NCI-H510A treated with DMSO at 0.1 percent for 48 hours (cell line): ENCODE measurements at places on chromosomes 16 and 17.

DNA sequence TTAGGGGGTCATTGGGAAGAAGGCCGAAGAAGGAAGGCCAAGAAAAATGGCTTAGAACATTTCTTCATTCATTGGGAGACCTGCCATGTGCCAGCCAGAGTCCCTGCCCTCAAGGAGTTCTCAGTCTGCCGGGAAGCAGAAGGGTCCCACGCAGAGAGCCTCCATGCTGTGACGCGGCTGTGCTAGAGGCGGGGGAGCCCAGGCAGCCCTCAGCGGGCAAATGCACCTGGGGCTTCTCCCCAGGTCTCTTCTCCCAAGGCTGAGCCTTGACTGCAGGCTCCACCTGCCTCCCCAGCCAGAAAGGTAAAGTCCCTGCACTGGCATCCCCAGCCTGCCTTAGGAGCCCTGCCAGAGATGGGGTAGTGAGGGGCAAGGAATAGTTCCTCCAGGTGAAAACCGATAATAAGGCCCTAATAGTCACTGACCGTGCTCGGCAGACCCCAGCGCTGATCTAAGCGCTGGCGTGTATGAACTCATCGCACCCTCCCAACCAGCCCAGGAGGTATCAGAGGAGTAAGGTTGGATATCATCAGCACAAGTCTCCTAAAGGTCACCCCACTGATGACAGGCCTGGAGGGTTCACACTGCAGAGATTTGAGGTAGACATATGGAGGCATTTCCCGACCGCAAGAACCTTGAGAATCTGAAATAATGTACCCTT, 6.0 kb upstream of the CDR2L start:
- DNase-seq, result no peak

DNA sequence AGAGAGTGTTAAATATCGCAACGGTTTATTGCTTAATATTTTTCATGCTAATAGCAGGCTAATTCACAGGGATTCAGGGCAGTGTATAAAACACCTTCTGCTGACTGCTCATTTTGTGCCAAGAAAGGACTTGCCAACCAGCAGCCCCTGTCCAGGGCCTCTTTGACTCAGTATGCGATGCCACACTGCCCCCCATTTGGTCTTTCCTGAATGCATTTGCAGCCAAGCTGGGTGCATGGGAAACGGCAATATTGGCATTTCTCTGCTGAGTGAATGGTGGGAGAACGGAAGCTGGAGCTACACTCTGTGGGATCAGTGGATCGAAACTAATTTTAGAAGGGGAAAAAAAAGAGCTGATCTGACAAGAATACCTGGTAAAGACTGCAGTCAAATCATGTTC, 152.9 kb upstream of the C16orf82 start:
- no peak for DNase-seq

DNA sequence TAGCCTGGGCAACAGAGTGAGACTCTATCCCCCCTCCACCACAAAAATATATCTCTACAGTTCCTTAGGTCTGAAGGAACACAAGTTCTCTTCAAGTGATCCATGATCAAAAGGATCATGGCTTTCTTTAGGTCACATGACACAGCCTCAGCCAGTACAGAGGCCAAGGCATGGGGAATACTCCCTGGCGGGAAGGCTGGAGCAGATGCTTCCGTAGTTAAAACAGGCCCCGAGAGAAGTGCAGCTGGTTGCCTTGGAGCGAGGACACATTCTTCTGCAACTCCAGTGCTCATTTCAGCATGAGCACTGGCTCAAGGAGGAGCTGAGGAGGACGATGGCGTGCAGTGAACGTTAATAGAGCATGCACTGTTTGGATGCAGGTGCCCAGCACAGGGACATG, 13.5 kb downstream of the CDIP1 start:
- DNase-seq, result no peak

DNA sequence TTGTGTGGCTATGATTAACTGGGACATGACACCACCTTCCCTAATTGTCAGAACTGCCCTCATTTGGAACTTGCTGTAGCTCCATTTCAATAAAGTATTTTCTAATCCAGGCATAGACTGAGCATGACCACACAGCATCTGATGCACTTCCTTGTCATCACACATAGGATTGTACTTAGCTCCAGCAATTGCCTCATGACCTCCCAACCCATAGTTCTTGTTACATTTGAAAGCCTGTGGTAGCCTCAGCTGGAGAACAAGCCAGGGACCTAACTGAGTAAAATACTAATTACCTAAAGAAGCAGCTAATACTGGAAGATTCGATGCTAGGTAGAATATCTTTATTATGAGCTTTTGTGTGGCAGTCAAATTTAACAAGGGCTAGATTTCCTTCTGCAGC, 187.3 kb upstream of the KIF2B start:
- no peak for DNase-seq

DNA sequence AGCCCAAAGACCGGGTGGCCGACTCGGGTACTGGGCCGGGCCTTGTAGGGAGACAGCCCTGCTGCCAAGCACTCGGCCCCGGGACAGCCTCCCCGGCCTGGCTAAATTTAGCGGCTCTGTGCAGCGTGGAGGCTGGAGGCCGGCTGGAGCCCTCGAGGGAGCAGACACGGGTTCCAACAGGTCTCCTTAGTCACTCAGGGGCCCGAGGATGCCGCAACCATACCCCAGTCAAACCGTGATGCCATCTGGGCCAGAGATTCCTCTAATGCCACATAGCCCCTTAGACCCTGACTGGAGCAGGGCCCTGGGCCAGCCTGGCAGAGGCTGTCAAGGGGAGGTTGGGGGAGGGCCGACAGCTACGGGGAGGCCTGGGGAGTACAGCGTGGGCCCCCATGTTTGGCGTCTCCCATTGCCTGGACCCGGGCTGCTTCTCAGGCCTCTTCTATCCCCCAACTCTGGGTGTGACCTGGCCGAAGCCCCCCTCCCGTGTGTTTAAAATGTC, 2.9 kb upstream of the P2RX1 start:
- no peak for DNase-seq

- peak; percentile 75 for DNase-seq
Measured at GRCh38 chr16:85327731-85328675, 215.7 kb upstream of the CIBAR2 start.

- no peak for DNase-seq
Measured at GRCh38 chr16:49472598-49472997, 99.0 kb downstream of the C16orf78 start.

DNA sequence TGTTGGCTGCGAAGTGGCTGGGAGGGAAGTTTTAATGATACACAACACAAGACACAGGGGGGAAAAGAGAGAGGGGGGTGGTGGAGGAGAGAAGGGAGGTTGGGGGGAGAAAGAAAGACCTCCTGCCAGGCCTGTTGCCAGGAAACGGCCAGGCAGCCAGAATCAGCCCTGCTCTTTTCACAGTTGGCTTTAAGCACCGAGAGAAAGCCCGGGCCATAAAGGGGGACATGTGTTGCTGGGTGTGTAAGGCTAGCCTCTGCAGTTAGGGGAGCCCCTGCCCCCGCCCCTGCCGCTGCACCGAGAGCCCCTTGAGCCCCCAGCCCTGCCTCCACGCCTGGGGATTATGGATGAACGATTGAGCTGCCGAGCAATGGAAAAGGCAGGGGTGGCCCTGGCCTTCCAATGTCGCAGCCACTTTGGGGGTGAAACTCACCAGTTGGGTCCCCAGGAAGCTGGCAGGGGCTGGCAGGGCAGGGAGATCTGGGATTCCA, 13.9 kb upstream of the WNT3 start:
- no peak for DNase-seq

- DNase-seq, result peak; percentile 95
Measured at GRCh38 chr16:17578981-17579874, 108.5 kb upstream of the XYLT1 start.

- no peak for DNase-seq
Measured at GRCh38 chr16:89093602-89094251, at the start of gene ACSF3. Gene ACSF3, plus strand, starts transcription at chr16:89093852. Its CDS starts 6,830 bp downstream, at chr16:89100682.

DNA sequence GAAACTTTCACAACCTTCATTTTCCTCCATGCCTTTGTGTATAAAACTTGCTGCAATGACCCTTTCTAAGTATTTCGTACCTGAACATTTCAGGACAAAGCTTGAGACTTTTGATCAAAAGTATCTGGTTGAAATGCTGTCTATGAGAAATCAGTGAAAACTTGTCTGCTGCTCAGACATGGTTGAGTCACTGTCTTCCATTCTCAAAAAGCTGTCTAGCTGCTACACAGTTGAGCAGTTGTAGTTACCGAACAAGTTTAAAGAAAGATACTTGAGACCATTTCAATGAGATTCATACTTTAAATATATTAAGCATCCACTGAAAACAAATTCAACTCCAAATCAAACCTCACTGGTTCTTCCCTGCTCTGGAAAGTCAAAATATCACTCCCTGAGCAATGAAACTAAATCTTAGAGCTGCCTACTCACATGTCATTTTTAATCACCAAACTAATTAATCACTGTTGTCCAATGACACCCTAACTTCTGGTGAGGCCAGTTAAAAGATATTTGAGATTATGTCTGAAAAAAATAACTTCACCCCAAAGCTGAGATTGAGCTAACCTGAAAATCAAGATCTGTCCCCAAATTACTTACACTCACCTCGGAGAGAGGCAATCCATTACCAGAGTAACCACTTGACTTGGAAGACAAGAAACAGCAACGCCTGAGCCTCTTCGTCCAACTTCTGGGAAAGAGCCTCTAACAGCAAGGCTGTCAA, 488 bp downstream of the TMEM100 start:
- no peak for DNase-seq

GRCh38 chr16:65618333-65618732, 496.5 kb upstream of the CDH11 start:
- no peak for DNase-seq

GRCh38 chr17:36650096-36650775, 48.9 kb downstream of the MRM1 start:
- DNase-seq, result no peak

GRCh38 chr17:65064452-65065019, 8.0 kb upstream of the GNA13 start:
- DNase-seq, result peak; percentile 71

DNA sequence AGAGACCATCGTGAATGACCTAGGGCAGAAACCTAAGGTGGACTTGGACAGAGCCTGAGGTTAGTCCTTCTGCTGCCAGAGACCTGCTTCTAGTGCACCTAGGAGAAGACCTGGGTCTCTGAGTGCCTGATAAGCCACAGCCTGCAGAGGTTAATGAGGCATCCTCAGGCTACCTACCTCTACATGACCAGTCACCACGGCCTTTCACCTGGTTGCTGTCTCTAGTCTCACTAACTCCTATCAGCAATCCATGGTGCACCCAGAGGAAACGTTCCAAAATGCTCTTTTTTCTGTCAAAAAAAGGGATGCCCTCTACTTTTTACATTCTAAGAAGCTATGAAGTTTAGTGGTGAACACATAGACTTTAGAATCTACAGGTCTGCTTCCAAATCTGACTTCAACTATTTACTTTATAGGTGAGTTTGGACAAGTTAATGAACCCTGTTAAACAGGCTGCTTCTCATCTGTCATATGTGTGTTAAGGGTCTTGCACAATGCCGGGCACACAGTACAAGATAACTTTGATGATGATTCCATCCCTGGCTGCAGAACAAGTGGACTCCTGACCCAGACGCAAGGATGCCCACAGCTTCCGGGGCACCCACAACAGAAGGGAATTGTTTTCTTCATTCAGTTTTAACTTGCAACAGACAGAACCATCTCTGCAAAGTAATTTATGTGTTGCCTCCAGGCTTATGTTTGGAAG, 469.9 kb upstream of the CDH5 start:
- DNase-seq, result no peak

DNA sequence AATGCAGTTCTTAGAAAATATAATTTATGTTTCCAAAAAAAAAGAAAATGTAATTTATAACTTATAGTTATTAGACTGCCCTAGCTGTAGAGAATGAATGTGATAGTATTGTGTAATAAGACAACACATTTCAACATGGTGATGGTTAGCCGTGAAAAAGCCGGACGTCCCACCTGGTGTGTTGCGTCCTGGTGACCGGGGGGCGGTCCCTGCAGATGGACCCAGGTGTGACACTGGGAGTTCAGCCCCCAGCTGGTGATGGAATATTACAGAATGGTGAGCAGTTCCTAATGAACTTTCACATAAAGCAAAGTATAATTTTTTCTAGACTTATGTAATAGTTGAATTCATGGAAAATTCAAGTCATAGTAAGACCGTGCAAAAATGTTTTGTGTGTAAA, 132.8 kb downstream of the LAT start:
- DNase-seq, result no peak

DNA sequence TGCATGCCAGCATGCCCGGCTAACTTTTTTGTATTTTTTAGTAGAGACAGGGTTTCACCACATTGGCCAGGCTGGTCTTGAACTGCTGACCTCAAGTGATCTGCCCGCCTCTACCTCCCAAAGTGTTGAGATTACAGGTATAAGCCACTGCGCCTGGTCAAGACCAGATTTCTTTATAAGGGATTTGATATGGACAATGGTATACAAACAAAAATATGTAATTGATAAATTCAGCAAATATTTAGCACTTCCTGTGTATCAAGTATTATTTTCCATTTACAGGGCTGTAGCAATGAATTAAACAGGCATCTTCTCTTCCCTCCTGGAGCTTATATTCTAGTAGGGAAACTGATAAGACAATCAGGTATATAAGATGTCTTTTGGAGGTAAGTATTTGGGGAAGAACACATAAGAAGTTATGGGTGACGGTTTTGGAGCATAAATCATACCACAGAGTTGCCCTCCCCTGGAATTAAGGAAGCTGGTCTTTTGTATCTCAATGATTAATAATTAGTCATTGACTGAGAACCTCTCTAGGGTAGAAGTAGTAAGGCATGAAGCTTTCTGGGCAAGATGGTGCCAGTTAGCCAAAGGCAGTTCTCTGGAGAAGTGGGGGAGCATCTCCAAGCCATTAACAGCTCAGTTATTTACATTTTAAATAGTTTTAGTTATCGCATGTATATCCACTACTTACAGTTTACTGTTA, 35.8 kb downstream of the TANC2 start:
- DNase-seq, result no peak

DNA sequence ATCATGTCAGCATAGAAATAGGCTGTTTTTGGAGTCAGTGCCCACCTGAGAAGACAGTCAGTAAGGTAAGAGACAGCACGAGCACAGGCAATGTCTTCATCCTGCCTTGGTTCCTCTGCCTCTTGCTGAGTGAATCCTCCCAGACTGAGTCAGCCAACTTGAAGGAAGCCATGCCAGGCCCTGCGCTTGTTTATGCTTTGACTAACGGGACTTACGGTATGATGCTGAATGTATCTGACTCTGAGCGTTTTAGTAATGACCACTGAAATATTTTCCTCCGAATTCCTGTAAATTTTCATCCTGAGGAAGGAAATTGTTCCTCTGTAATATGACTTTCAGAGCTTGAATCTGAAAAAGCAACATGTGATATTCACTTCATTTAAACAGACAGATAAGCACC, 18.0 kb downstream of the C17orf67 start:
- DNase-seq, result no peak

GRCh38 chr17:74953134-74953687, 17.5 kb downstream of the OTOP3 start:
- DNase-seq, result no peak

DNA sequence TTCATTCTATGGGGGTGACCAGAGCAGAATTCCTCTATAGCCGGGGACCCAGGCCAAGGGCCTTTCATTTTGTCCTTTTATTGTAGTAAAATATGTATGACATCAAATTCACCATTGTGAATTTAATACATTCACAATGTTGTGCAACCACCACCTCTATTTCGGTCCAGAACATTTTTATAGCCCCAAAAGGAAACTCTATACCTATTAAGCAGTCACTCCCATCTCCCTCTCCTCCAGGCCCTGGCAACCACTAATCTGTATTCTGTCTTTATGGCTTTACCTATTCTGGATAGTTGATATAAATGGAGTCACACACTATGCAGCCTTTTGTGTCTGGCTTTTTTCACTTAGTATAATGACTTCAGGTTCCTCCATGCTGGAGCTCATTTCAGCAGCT, 9.7 kb upstream of the TNS4 start:
- no peak for DNase-seq

GRCh38 chr16:85782451-85782850, 16.9 kb downstream of the EMC8 start:
- no peak for DNase-seq

GRCh38 chr16:54355251-54355650, 68.7 kb upstream of the IRX3 start:
- no peak for DNase-seq
